ENCODE measurements at places on chromosomes 11 and 22.
A peak's percentile ranks its signal among the peaks of the same experiment; 100 is the strongest.

DNA sequence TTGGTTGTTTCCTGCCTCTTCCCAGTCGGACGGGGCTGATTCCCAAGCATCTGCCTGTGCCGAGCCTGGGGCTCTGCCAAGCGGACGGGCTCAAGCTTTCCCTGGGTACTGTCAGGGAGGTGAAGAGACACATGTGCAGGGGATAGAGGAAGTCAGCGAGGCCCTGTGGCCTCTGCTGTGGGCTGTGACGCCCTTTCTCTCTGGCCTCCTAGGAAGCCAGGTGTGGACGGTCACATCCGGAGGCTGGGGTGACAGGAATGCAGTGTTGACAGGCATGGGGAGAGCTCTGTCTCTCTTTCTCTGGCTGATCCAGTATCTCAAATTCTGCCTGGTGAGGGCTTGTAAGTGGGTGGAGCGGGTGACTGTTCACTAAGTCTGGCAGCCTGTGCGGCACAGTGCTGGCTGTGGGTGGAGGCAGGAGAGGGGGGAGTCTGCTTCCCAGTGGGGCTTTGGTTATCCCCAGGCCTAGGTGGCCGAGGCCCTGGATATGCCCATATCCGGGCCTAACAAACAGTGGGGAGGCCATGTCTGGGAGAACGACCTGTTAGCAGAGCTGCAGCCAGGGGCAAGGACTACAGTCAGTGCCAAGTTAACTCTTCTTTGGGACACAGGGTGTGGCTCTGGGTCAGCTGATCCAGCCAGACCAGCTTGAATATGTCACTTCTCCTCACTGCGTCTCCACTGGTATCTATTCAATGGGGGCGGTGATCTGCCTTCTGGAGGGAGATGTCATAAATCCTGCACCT, 1.9 kb downstream of the KCTD17 start:
- DNase-seq, result no peak

DNA sequence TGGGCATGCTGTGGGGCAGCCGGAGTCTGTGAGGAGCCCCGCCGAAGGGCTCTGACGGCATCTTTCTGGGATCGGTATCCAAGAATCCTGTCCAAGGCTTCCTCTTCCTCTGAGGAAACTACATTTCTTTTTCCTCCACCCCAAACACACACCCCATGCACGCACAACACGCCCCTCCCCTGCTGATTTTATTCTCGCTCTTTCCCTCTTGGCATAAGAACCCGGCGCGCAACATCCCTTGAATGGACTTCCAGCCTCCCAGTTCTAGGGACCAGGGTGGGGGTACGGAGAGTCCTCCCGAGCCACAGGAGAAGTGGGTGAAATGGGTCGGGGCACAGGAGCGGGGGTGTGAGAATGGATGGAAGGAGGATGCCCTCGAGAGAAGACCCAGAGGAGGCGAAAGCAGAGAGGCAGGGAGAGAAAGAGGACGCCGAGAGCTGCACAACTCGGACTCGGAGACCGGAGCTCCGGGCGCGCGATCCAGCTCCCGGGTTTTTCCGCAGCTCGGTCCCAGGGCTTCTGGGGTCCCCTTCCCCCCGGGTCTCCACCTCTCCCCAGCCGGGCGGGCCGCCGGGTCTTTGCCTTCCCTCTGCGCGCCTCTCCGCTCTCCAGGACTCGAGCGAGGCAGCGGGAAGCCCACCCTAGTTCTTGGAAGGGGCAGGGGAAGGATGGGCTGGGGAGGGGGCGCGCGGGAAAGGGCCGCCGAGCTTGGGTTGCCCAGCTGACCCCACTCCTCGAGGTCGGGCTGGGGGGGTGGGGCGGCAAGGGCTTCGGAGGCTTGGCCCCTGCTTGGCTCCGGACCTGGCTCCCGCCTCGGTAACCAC, 1.5 kb upstream of the LARGE1 start:
- DNase-seq, result peak; percentile 93

- DNase-seq, result no peak
Measured at GRCh38 chr22:37349043-37349814, 66.9 kb downstream of the CYTH4 start.

GRCh38 chr11:95780544-95780943, 9.0 kb downstream of the FAM76B start:
- no peak for DNase-seq

GRCh38 chr11:128238521-128239265, 348.7 kb downstream of the ETS1 start:
- DNase-seq, result no peak

- no peak for DNase-seq
Measured at GRCh38 chr11:6481924-6482275, 599 bp downstream of the TIMM10B start.

DNA sequence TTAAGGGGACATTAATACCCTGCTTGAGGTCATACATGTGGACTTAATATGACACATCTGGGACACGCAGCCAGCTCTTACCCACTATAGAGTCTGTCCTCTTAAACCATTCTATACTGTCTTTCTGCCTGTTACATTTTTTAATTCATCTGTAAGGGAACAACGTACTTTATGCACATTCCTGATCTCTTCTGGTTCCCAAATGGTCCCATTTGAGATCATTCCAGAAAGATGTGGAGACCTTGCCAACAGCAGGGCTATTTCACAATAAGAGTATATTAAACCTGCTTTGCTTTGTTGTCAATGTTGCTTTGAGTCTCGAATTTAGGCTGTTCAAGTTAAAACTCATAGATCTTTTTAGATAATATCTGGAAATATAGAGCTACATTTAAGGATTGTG, 332.2 kb upstream of the RAG2 start:
- no peak for DNase-seq

All from GM23338 (cell line).